ENCODE measurements at places on chromosomes 7 and 10. TPM values are rescaled to one million over a fixed set of nuclear protein-coding genes. Genes with fewer than 3 reads are reported as not detected.

The C10orf53 gene
- total RNA-seq = not detected

DNA sequence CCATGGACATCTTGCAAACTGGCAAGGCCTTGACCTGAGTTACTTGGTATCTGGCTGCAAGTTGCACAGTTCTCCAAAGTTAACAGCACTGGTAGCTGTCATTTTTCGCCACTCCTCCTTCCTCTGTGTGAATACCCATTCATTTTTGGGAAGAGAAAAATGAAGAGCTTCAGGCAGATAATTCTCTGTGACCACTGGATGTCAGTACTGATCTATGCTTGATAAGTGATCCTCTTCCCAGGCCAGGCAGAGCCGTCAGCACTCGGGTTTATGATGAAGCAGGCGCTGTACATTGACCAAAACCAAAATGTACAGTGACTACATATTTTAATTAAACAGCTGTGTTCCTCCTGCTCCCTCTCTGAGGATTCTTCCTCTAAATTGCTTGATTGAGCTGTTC lies 55.9 kb upstream of the PDZD8 start:
- DNase-seq = no peak

GRCh38 chr10:13347500-13348156 lies 465 bp downstream of the SEPHS1 start:
- DNase-seq = peak; percentile 87

The DLD gene
- total RNA-seq = 49.7 TPM

- no peak for DNase-seq
Observed at GRCh38 chr7:4823441-4824119, 38.2 kb downstream of the PAPOLB start.

DNA sequence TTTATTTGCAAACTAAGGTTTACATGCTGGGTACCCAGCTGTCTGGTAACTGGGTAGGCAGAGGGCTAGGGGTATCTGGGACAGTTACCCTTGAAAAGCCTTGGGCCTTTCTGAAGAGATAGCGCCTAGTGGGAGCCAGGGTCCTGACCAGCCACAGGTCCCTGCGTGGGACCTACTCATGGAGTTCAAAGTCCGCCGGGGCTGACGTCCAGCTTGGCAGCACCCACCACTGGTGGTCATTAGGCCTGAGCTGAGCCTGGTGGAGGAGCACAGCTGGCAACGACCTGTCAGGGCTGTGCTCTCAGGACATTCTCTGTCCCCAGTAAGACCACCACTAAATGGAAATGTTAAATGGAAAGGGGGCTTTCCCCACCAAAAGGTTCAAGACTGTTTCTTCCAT lies 20.0 kb downstream of the GUSB start:
- DNase-seq = no peak

GRCh38 chr10:124624006-124624405 lies 120.2 kb downstream of the FAM53B start:
- DNase-seq = no peak

DNA sequence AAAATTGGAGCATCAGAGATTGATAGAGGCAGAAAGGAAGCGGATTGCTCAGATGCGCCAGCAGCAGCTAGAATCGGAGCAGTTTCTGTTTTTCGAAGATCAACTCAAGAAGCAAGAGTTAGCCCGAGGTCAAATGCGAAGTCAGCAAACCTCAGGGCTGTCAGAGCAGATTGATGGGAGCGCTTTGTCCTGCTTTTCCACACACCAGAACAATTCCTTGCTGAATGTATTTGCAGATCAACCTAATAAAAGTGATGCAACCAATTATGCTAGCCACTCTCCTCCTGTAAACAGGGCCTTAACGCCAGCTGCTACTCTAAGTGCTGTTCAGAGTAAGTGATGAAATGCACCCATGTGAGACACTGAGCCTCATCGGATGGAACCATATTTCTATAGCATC lies 33.1 kb downstream of the STAMBPL1 start:
- DNase-seq = no peak

DNA sequence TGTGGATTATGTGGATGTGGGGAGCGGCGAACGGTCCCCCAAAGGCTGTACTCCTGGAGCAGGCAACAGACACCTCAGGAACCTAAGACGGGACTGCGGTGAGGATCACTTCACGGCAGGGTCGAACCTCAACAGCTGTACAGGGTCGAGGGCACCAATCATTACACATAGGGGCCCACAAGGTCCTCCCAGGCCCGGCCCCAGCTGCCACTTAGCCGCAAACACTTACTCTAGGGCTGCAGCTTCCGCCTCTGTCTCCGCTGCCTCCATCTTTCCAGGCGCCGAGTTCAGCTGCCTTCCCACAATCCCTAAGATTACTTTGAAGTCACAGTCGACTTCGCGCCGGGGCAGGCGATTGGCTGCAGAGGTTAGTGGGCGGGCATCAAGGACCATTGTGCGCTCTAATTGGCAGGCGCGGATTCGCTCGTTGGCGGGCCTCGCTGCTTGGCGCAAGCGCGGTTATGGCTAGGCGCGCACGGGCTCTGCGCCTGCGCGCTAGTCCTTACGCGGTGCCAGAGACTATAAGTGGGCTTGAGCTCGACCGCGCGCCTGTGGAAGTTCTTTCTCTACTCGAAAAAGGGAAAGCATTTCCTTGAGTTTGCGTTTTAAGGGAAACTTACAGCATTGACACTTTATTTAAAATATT lies at the start of gene ZWINT:
Gene ZWINT, minus strand, starts transcription at position 293 of the 646 bp plus-strand sequence. Its CDS starts 23 bp downstream, at position 270.
- peak; percentile 93 for DNase-seq

The OR2A1 gene
- 0.40 TPM for total RNA-seq

GRCh38 chr10:129604333-129605032 lies 137.4 kb downstream of the MGMT start:
- DNase-seq = no peak

The SPAG6 gene
- total RNA-seq = 0.67 TPM

The EGFR gene
- total RNA-seq = 26.3 TPM

DNA sequence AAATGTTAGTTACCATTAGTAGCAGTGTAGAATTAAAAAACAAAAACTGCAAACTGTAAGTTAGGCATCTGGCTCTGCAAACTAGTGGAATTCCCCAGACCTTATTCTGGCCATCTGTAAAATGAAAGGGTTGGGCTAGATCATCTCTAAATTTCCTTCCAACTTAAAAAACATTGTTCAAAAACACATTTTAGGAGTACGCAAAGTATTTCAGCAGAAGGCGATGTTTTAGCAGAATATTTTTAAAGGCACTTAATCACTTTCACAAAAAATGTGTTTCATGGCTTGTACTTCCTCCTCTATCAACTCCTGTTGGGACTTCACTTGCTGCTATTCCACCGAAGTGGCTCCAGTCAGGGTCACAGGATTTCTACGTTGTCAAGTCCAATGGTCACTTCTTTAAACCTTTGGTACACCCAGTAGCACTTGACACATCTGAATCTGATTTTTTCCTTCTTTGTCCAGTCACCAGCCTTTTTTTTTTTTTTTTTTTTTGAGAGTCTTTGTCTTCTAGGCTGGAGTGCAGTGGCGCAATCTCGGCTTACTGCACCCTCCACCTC lies 169.0 kb downstream of the AHR start:
- DNase-seq = no peak

DNA sequence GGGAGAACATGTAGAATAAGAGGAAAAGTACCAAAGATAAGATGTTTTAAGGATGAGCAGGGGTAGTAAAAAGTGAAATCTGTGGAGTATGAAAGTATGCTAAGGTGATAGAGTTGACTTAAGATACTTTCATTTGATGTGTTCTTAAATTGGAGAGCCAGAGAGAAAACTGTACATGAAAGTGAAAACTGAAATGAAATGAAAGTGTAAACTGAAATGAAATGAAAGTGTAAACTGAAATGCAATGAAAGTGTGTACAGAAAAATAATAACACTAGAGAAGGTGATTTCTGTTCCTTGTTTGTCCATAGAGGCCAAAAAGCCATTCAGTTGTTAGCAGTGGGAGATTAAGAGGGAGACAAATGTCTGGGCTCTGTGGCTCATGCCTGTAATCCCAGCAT lies 17.5 kb downstream of the AHR start:
- DNase-seq = no peak

The FAM25A gene
- not detected for total RNA-seq

- no peak for DNase-seq
Observed at GRCh38 chr10:113982769-113983168, 60.9 kb upstream of the ADRB1 start.

- DNase-seq = no peak
Observed at GRCh38 chr7:107879400-107880035, 11.5 kb upstream of the DLD start.

- DNase-seq = no peak
Observed at GRCh38 chr10:114288424-114289095, 49.5 kb downstream of the VWA2 start.

- DNase-seq = no peak
Observed at GRCh38 chr7:117017702-117018266, 64.5 kb downstream of the ST7 start.

The NUTM2B gene
- 0.36 TPM for total RNA-seq

The NXPH1 gene
- total RNA-seq = not detected

The KCNK18 gene
- not detected for total RNA-seq

DNA sequence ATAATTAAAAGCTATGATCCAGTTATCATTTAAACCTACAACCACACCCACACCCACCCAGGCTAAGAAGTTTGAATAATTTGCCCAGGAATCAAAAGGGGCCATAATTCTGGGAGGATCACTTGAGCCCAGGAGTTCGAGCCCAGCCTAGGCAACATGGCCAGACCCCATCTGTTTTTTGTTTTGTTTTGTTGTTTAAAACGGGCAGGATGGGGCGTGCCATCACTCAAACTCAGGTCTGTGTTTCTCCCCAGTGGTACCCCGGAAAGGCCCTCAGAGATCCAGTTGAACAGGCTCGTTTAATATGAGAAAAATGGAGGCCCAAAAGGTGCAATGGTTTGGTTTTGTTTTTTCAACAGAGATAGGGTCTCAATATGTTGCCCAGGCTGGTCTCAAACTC lies 23.3 kb downstream of the HSPB1 start:
- no peak for DNase-seq

- DNase-seq = no peak
Observed at GRCh38 chr7:128799451-128799850, 7.7 kb downstream of the CCDC136 start.

The AASS gene
- 55.7 TPM for total RNA-seq

The PDZD7 gene
- 0.74 TPM for total RNA-seq

- no peak for DNase-seq
Observed at GRCh38 chr10:31921031-31921430, 7.6 kb downstream of the ARHGAP12 start.

The PDE1C gene
- 11.9 TPM for total RNA-seq

The LRRC4 gene
- 7.1 TPM for total RNA-seq

DNA sequence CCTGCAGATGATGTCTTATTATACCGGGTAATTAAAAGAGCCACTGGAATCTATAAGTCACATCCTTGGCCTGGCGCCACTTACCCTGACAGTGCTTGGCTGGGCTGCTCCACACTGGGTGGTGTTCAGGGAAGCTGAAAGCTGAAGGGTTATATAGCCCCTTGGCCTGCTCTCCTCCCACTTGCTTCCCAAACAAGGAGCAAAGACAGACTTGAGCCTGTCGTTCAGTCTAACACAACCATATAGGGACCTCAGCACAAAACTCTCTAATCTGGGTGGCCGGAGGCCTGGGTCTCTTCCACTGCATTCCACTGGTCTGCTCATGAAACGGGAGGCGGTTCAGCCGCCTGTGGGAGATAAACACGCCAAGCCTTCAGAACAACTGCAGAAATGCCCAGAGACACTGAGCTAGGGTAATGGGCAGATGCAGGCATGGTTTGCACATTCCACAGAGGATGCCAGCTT lies at the start of gene ACTA2:
Gene ACTA2, minus strand, starts transcription at position 127 of the 465 bp plus-strand sequence. CDS start 3,843 bp downstream, outside the sequence.
- DNase-seq = peak; percentile 71

The SPDYE11 gene
- not detected for total RNA-seq

The FAM237B gene
- not detected for total RNA-seq

GRCh38 chr7:96179837-96180236 lies 142.1 kb downstream of the SLC25A13 start:
- DNase-seq = no peak

DNA sequence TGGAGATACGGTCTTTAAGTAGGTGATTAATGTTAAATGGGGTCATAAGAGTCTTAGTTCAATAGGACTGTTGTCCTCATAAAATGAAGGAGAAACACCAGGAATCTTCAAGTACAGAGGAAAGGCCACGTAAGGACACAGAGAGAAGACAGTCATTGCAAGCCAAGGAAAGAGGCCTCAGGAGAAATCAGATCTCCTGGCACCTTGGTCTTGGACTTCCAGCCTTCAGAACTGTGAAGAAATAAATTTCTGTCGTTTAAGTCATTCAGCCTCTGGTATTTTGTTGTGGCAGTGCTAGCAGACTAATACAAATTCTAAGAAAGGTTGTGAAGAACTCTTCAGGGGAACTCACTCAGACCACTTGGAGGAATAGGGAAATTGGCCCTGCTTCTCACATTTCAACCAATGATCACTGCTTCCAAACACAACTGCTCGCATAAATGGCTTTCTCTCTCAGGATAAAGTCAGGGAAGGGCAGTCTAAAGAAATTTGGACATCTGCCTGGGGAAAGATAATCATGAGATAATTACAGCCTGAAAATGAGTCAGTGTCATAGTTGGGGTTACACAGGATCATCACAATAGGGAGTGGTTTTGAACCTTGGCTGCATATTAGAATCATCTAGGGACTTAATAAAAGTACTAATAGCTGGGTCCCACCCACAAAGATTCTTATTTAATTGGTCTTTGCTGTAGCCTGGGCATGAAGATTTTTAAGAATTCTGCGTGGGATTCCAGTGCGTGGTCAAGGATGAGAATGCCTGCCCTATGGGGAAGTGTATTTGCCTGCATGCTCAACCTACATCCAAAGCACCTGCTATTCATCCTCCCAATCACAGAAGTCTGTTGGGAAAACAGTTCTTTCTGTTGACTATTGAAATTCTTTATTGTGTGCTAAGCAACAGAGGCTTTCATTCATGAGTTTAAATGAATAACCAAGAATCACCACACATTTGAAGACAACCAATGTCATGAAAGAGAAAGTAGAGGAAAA lies 310.6 kb upstream of the PLXDC2 start:
- no peak for DNase-seq

- DNase-seq = no peak
Observed at GRCh38 chr7:87234949-87235348, 15.4 kb upstream of the TMEM243 start.

DNA sequence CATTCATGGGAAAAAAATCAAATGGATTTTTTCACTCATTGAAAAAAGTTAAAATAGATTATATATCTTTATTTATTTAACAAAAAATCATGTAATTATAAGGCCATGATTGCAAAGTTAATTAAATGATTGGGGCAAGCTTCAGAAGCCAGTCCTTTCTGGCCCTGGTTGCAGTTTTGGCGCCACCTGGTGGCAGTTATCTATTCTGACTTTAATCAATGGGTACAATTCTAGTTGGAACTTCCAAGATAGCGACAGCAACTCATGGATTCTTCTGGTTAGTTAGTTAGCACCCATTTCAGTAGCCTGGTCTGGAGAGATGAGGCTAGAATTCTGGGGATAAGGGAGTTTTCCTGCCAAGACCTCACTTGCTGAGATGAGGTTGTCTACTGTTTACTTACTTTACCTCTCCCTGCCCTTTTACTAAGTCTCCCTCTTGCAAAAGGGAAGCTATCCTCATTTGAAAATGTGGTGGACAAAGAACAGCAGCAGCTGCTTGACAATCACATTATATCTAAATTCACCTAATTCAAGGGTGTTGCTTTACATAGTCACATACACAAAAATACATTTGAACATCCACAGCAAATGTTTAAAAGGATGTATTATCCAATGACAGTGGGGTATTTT lies 42.3 kb downstream of the NOC3L start:
- DNase-seq = peak; percentile 76

Data from ovary (tissue), 10 donors.